ENCODE measurements at places on chromosomes 11 and 22.

- DNase-seq = no peak
Measured at GRCh38 chr11:100757646-100758045, 70.6 kb downstream of the ARHGAP42 start.

DNA sequence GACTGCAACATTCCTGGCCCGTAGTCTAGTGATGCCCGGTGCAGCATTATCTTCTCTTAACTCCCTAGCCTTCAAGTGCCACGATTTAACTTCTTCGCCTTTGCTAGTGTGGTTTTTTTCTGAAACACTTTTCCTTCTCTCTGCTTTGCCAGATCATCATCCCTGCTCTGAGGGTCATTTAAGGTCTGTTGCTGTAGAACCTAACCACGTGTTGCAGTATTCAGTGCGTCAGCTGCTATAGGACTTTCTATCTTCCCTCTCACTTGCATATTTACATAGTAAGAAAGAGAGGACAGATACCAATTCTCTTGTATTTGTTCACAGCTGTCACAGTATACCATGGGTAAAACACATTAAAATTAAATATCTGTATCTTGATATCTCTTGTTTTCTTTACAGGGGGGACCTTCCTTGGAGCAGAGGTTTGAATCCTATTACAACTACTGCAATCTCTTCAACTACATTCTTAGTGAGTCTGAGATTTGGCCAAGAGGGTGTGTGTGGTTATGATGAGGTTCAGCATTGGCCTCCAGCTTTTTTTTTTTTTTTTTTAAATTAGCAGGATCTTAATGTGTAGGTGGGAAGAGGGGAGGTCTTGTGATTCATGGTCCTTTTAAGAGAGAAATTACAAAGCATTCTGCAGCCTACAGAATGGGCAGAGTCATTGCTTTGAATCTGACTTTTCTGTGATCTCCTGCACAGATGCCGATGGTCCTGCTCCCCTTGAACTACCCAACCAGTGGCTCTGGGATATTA, 13.5 kb downstream of the EIF3L start:
- DNase-seq = no peak

GRCh38 chr11:10725114-10725906, 25.7 kb upstream of the CTR9 start:
- DNase-seq = peak; percentile 24

GRCh38 chr22:21003782-21004181, 1.9 kb upstream of the THAP7 start:
- no peak for DNase-seq

GRCh38 chr22:21450320-21450831, 16.8 kb upstream of the TMEM191C start:
- DNase-seq = no peak

- DNase-seq = peak; percentile 72
Measured at GRCh38 chr11:10366568-10367331, 61.9 kb downstream of the ADM start.

GRCh38 chr22:37377927-37378326, 49.4 kb downstream of the ELFN2 start:
- no peak for DNase-seq

- no peak for DNase-seq
Measured at GRCh38 chr22:36640106-36640672, 63.4 kb downstream of the CACNG2 start.

DNA sequence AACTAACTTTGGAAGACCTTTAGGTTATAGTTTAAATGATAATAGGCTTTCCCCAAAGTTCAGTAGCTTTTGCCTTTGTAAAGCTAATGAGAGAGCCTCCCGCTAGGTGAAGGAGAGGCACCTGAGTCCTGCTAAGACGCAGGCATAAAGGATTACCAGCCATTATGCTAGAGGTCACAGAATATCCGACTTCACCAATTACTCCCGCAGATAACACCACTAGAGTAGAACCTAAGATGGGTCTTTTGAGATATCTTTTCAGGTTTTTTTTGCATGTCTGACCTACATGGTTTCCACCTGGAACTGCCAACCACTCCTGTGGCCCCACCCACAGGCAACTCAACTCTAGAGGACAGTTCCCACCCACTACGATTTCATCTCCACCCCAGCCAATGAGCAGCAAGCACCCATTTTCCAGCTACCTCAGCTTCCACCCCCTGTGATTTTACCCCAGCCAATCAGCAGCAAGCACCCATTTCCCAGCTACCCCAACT, 314.3 kb downstream of the BRD1 start:
- DNase-seq = no peak

- no peak for DNase-seq
Measured at GRCh38 chr22:19911540-19912270, 29.9 kb upstream of the COMT start.

- no peak for DNase-seq
Measured at GRCh38 chr11:131951121-131951520, 580.7 kb downstream of the NTM start.

DNA sequence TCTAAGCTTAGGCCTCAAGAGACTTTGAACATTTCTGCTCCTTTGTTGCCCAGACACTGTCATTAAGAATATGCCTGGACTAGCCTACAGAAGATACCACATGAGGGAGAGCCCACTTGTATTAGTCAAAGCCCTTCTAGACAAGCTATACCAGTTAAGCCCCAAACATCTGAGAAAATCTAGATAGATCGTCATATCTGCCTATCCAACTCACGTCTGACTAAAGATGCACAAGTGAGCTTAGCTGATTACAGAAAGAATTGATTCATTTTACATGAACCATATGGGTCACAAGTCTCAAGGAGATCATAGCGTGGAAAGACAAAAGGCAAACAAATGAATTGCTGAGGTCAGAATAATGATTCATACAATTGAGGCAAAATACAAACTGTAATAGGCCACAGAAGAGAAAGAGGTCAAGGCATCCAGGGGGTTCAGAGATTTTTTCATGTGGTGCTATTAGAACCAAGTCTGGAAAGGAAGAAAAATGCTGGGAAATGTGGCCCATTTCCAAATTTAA, 1155.5 kb upstream of the TENM4 start:
- DNase-seq = no peak

GRCh38 chr11:441418-442274, at the start of gene ANO9:
Gene ANO9, minus strand, starts transcription at chr11:442011. Its CDS starts 85 bp downstream, at chr11:441926.
- peak; percentile 85 for DNase-seq

GRCh38 chr11:67437082-67437808, at the start of gene PTPRCAP:
Gene PTPRCAP, minus strand, starts transcription at chr11:67437682. Its CDS starts 63 bp downstream, at chr11:67437619.
- DNase-seq = peak; percentile 88

DNA sequence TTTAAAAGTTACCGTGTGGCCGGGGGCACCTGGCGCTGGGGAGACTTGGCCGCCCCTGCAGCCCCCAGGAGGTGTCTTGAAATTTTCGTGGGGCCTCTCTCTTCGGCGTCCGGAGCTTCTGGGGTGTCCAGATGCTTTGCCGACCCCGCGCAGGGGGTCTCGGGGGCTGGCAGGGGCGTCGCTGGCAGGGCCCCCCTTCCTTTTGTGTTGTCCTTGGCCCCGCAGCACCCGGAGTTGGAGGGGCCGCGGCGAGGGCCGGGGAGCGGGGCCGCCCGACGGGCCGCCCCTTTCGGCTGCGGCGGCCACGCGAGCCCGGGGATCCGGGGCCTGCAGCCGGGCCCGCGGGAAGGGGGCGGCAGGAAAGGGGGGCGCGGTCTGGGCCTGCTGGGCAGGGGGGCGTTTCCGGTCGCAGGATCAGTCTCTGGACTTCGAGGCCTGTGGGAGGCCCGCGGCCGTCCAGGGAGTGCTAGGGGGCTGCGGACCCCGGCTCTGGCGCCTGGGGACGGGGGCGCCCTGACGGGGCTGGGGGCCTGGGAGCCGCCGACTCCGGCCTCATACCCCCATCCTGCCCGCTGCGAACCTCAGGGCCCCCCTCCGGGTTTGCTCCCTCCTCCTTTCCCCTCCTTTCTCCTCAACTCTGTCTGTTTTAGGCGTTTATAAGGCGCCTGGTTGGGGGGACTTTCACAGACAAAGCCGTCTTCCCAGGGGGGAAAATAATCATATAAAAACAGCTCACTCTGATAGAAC, 869 bp downstream of the ZC3H7B start:
- peak; percentile 32 for DNase-seq

DNA sequence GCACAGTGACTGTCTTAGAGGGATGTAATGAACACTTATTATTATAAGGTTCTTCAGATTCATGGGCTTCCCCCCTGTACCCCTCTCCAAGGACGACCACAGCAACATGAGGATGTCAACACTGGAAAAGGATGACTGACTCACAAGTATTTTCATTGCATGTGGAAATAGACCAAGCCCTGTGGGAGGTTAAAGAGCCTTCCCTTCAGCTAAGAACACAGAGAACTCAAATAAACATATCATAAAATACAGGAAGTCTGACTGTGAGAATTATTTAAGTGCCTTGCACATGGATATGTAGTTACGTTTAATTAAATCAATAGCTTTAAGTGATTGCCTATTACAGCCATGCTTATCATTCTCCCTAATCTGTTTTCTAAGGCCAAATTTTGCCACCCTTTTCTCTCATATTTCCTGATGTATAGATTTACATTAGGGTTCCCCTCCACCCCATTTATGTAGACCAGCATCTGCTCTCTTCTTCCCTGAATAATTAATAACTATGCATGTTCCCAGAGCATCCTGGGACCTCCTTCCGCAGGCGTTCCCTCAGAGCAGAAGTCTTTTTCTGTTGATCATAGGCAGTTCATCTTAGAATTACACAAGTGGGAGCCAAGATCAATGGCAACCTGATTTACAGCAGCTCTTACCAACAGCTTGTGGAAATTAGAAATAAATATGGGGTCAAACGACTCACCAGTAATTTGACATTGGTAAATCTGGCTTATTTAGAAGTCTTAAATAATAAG, 226.9 kb downstream of the OPCML start:
- no peak for DNase-seq

GRCh38 chr11:19366992-19367709, 126.4 kb upstream of the E2F8 start:
- DNase-seq = no peak

DNA sequence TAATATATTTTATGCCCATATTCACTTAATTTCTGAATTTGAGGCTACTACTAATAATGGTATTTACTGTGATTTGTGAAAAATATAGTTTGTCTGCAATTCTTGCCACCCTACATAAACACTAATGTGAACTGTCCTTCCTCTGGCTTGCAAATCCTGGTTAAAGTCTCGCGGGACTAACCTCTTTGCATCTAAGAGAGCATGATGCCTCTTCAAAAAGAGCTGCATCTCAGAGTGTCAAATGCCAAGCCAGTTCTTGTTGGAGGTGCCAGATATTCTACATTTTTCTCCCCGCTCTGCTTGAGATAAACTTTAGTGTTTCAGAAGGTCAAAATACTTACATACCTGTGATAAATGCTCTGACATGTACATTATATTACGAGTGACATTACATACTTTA, 2.1 kb downstream of the ARHGAP42 start:
- no peak for DNase-seq

GRCh38 chr11:63491636-63492372, 837 bp upstream of the PLAAT5 start:
- no peak for DNase-seq

- DNase-seq = no peak
Measured at GRCh38 chr22:46846150-46846831, 83.8 kb downstream of the TBC1D22A start.

DNA sequence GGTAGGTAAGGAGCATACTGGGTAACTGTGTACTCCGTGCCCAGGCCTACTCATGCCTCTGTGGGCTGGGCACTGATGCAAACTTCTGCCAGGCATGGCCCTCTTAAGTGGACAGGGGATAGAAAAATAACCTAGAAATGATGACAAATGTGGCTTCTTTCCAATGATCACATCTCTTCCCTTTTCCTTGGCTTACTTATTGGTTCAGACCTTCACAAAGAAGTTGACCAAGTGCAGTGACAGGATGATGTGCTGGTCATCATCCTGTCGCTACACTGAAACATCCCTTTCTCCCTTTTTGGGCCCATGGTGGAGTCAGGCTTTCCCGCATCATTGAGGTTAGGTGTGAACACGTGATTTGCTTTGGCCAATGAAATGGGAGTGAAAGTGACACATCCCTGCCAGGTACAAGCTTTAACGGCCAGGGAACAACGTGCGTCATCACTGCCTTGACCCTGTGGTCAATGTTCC, 31.8 kb upstream of the APOBEC3A start:
- DNase-seq = no peak

DNA sequence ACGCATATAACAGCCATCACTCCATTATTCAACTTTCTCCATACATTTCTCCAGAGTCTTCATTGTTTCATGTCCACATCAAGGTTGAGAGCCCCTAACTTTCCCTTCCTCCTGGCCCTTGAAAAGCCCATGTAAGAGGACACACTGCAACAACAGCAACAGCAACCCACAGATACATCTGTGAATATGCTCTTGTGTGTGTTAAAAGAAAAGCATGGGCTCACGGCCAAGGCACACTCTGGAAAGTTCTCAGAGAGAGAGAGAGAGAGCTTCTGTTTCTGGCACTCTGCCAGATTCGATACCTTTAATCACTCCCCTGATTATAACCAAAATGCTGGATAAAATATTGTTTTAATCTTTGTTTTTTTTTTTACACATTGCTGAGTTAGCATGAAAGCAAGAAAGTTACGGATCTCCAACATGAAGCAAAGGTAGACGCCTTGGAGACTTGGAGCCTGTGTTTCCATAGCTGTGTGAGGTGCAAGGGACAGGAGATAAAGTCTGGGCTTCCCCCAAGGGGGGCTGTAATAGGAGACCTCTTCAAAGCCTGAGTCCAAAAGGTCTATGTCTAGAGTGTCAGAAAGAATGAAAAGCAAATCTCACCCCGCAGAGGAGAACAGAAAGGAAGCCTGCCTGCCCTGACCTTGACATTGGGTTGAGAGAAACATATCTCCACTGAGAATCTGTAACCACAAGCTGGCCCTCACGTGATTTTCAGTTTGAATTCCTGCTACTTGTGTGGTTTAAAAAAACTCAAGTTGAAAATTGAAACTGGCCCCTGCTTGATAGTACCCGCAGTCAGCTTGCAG, 33.7 kb upstream of the MPPED1 start:
- DNase-seq = no peak

DNA sequence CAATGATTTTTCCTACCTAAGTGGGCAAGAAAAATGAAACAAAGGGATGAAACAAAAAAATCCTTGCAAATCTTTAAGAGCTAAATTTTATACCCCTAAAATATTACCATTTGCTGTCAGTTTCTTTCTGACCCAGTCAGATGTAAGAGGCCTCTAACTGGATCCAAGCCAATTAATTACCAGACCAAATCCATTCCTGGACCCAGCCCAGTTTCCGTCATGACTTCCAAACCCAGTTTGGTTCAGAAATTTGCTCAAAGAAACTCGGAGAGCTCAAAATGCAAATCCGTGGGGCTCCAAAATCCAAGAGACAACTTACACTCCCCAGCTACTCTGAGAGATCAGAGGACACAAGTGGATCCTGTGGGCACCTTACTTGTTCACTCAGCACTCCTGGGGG, 46.8 kb downstream of the TRIM44 start:
- no peak for DNase-seq

DNA sequence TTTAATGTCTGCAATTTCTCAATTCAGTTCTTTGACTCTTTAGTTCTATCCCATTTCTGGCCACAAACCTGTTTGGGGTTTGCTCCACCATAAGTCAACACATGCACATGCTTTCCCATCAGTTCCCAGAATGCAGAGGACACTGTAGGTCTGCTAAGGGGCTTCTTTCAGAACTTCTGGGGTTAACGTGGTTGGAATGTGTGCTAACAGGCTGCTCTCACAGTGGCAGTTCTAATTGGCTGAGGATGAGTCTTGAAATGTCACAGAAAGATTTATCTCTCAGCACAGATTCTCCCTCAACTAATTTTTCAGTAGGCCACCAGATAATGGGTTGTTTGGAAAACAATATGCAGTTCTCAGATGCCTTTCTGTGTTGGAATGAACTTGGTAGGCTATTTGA, 703.4 kb downstream of the NTM start:
- DNase-seq = no peak

Data from activated naive CD4-positive, alpha-beta T cell treated with anti-CD3 and anti-CD28 coated beads, Interleukin-2, amount 10 ng/mL, durations not matched to agents 7 days and 5 days (primary cell).